Hematopoietic multipotent progenitor cell treated with erythropoietin and hydrocortisone succinate and interleukin-3 and kit ligand, for 4 days (in vitro differentiated cells): ENCODE measurements at places on chromosomes 11 and 22.

GRCh38 chr11:11969380-11970215 lies 38.8 kb downstream of the DKK3 start:
- no peak for DNase-seq

- no peak for DNase-seq
Measured at GRCh38 chr11:35614939-35615569, 3.2 kb upstream of the FJX1 start.

DNA sequence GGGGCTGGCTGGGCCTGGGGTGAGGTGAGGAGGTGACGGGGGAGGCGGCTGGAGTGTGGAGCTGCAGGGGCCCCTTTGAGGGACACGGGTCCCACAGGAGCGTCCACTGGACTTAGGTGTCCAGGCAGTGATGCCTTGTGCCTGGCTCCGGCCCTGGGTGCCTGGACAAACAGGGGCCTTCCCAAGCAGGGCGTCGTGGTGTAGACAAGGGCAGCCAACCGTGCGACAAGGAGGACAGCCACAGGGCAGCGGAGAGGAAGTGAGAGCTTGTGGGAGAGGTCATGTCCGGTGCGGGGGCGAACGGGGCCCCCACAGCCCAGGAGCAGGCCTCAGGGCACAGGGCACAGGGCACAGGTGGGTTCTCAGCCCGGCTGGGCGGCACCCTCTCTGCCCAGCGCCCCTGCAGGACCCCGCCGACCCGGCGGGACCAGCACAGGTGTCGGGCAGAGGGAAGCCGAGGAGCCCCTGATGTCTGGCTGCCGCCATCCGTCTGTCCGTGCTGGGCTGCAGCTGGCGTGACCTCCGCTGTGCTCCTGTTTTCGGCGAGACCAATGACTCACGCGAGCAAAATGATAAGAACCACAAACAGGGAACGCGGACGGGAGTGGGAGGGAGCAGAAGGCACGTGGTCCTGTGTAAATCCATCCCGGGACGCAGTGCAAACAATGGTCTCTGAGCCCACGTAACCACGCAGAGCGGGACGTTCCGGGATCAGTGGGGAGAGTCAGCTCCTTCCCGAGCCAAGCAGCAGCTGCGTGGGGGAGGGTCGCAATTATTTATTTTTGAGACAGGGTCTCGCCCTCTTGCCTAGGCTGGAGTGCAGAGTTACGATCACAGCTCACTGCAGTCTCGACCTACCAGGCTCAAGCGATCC lies 49.1 kb upstream of the A4GALT start:
- peak; percentile 49 for DNase-seq

- DNase-seq, result no peak
Measured at GRCh38 chr11:60994541-60995080, 23.1 kb downstream of the CD6 start.

DNA sequence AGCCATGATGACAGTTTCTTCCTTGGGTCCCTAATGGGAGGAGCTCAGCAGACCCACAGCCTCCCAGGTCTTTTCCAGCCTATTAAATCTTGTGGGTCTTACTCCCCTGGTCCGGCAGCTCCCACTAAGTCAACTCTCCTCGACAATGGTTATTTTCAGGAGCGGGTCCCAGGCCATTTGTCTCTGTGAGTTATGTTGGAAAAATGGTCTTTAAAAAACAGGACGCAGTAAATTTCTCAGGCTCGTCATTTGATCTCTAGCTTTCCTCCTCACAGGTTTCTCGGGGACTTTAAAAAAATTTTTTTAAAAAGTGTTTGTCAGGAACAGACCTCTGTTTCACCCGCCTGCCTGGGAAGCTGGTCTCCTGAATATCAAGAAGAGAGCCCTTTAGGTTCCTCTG lies 397.5 kb upstream of the NARS2 start:
- DNase-seq, result no peak

GRCh38 chr11:68326334-68327215 lies 14.2 kb downstream of the LRP5 start:
- no peak for DNase-seq

DNA sequence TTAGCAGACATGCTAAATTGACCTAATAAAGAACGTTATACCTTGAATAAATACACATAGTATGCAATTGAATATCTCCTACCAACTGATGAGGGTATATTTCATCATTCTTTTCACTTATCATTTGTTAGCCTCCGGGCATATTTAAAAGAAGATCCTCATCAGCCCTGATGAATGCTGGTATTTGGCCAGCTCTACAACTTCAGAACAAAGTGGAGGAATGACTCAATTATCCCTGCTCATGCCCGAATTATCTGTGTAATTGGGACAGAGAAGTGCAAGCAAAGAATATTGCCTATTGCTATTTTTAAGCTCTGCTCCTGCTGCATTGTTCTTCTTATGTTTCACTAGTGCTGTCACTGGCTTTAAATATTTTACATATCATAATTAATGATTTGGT lies 622.1 kb downstream of the METTL15 start:
- DNase-seq, result no peak

DNA sequence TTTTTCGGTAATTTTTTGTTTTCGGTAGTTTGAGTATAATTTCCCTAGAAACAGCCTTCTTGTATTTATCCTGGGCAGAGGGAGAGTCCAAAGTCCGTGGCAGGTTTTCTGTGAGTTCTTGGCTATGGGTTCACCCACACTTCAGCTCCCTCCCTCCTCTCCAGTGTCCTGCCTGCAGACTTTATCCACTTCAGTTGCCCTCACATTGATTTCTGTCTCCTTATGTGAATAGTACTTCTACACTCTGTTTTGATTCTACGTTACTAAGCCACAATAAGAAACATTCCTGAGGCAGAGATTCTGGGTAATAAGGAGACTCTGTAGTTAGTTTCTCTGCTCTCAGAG lies 868.6 kb downstream of the METTL15 start:
- no peak for DNase-seq
